ENCODE measurements at places on chromosomes 2 and 18.

DNA sequence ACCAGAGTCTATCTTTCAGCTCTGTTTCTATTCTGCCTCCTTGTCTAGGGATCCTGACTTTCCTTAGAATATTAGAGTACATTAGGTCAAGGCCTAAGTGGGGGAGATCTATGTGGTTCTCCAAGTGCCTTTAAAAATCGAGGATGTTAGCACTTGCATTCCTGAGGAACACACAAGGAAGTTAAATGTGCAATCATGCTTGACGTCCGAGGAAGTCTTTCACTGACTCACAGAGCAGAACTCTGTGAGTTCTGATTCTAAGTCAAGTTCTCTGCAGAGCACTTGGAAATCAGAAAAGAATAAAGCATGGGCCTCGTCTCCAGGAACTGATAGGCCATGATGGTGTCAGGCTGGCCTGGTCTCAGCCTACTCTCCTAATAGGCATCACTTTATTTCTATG lies 17.2 kb downstream of the FHOD3 start:
- no peak for DNase-seq

- no peak for DNase-seq
These were observed 86.9 kb downstream of the ACVR1 start for GRCh38 chr2:157789256-157789655.

DNA sequence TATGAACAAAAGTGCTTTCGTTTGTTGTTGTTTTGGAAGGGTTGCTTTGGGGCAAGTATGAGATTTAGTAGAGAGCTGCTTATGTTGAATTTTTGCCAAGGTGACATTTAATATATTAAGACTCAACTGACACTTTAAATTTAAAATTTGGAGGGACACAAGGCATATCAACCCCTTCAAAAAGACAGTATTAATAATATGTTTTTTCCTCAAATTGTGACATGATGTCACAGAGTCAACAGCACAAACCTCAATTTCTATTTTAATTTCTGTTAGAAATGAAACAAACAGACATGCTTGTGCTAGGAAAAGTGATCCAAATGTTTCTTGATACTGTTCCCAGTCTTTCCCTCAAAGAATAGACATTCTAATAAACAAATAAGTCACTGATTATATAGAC lies 218.9 kb downstream of the CYRIA start:
- no peak for DNase-seq

- DNase-seq = no peak
These were observed 260.5 kb upstream of the THUMPD2 start for GRCh38 chr2:40039549-40039948.

DNA sequence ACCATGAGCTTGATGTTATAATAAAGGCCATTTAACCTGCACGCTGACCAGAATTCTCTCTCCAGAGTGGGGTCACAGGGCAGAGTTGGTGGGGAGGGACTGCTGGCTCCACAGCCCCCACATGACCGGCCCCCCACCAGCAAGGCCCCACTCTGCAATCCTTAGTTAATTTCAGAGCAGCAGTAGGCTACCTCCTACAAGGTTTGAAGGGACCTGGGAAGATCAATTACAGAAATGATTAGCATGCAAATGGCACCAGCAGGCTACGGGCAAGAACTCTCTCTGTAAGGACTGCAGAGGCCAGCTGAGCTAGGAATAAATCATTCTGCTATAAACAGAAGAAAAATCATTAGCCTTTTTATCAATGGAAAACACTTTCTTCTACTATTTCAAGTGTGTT lies 135.3 kb downstream of the C1D start:
- no peak for DNase-seq

- DNase-seq = no peak
These were observed 762 bp downstream of the INO80C start for GRCh38 chr18:35497027-35497369.
